Inflammatory macrophage (primary cell): ENCODE measurements at places on chromosomes 4 and X.

GRCh38 chr4:114025176-114025777 lies 45.8 kb upstream of the ARSJ start:
- DNase-seq, result no peak

DNA sequence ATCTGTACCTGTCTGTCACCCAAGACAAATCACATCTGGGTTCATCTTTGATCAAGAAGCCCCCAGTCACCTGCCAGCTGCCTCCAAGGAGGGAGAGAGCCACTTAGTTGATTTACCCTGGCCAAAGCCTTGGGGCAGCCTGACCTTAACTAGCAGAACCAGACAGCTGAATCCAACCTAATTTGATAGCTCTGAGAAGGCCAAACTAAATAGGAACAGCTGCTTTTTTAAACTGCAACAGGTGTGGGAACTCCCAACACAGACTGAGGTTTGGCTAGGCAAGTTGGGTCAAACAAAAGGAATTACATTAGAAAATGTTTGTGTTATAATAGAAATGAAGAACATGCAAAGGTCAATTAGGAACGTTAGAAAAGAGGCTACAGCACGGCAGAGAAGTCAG lies 375.7 kb downstream of the NLGN4X start:
- DNase-seq, result no peak

DNA sequence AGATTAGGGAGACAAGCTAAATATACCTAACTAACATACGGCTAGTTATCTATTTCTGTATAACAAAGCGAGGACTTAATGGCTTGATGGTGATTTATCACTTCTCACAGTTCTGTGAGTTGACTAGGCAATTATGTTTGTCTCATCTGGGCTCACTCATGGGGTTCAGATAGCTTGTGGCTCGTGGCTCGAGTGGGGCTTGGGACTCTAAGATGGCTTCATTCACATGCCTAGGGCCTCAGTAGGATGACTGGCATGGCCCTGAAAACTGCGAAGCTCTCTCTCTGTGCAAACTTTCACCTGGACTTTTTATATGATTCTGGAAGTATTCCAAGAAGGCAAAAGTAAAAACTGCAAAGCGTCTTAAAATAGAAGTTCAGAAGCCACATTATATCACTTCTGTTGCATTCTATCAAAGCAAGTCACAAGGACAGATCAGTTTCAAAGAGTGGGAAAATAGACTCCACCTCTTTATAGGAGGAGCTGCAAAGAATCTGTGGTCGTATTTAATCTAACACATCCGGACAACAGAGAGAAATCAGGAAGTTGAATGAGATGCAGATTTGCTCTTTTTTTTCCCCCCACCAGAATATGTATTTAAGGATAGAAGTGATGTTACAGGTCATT lies 491.2 kb downstream of the INPP4B start:
- no peak for DNase-seq

DNA sequence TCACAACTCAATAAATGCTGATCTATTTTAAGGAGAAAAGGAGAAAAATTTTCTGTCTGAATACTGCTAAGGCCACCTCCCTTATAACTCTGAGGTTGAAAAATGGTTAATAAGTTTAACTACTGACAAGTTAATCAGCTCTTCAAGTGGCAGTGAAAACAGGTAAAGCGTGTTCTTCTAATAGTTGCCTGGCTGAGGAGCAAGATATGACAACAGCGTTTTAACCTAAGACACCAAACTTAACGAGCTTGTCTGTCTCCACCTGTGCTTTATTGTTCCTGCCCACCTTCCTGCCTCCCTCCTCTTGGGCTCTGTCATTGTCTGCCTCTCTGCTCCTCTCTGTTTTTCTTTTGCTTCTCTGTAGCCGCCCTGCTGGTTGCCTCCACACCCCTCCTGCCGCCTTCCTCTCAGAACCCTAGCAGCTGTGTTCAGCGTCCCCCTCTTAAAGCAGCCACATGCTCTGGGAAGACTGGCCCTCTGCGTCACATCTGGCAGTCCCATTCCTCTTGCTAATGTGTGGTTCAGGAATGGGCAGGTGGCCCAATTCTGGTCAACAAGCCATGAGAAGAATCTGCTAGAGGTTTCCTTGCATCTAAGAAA lies 4.3 kb upstream of the TSPAN5 start:
- no peak for DNase-seq

GRCh38 chr4:185115827-185116232 lies 27.2 kb upstream of the SLC25A4 start:
- no peak for DNase-seq

- no peak for DNase-seq
Measured at GRCh38 chr4:103756741-103757140, 37.0 kb upstream of the TACR3 start.

DNA sequence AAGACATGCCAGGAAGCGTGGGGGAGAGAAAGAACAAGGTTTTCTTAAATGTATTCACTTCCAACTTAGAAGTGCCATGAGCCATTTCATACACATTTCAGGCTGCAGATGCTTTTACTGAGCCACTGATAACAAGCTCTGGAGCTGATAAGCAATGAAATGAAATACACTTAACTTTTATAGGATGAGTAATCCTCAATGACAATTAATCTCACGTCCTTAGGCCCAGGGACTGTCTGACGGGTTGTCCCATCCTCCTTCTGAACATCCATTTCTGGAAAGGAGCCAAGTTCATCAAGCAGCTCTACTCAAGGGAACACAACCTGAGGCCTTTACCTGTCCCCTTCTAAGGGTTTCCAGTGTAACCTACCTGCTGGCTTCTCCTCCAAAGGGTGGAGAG lies 121.2 kb downstream of the PARM1 start:
- DNase-seq, result no peak

GRCh38 chr4:138919094-138919936 lies 96.3 kb upstream of the NOCT start:
- no peak for DNase-seq

DNA sequence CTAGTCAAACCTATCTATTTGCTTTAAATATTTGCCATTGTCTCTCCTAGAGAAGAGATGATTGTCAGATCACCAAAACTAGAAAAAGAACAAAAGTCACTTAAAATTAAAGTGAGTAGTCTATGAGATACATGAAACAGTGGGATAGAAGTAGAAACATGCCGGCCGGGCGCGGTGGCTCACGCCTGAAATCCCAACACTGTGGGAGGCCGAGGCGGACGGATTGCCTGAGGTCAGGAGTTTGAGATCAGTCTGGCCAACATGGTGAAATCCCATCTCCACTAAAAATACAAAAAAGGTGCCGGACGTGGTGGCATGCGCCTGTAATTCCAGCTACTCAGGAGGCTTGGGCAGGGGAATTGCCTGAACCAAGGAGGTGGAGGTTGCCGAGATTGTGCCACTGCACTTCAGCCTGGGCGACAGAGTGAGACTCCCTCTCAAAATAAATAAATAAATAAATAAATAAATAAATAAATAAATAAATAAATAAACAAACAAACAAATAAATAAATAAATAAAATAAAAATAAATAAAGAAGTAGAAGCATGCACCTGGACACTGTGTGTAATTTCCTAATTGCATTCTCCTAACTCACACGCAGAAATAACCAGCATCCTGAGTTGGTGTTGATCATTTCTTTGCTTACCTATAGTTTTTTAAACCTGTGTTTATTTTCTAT lies 299.5 kb downstream of the PDHA2 start:
- no peak for DNase-seq

- DNase-seq, result no peak
Measured at GRCh38 chr4:14987054-14987453, 15.2 kb upstream of the CPEB2 start.

GRCh38 chr4:142065086-142065647 lies 428.8 kb downstream of the IL15 start:
- DNase-seq, result no peak

- DNase-seq, result no peak
Measured at GRCh38 chr4:90113881-90114457, 13.2 kb upstream of the CCSER1 start.

GRCh38 chrX:14697451-14697850 lies 168.1 kb downstream of the GLRA2 start:
- DNase-seq, result peak; percentile 30

DNA sequence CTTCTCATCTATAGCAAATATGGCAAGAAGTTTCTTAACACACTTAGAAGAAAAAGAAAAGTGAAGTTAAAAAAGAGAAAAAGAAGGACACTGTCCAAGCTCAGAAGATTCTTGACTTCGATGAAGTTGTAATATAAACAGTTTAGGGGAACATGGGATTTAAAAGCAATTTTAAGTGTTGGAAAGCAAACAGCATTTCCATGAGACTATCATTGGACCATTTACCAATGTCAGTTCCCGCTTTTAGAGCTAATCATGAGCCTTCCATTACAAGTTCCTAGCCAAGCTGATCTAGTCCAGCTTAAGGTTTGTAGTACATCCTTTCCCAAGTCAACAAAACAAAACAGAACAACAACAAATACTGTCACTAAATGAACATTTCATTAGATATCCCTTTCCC lies 45.1 kb upstream of the FGF2 start:
- no peak for DNase-seq

- DNase-seq, result no peak
Measured at GRCh38 chrX:31376408-31377022, 304.7 kb upstream of the FTHL17 start.

DNA sequence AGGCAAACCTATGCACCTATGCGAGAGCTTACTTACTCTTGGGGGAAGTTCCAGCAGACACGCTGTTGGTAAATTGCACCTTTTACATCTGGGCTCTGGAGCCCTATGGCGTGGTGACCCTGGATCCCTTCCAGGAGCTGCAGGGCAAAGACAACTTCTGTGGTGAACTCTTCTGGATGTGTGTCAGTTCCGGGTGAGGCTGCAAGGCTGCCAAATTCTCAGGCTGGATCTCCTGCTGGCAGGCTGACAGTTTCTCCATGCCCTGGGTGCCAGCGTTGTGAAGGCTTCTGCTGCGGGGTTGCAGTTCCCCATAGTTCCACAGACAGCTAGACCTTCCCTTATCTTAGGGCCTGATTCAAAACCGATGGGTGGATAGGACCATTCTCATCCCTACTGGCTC lies 37.9 kb downstream of the RAP2C start:
- no peak for DNase-seq

GRCh38 chrX:103177556-103177955 lies 37.4 kb upstream of the BEX4 start:
- DNase-seq, result no peak

DNA sequence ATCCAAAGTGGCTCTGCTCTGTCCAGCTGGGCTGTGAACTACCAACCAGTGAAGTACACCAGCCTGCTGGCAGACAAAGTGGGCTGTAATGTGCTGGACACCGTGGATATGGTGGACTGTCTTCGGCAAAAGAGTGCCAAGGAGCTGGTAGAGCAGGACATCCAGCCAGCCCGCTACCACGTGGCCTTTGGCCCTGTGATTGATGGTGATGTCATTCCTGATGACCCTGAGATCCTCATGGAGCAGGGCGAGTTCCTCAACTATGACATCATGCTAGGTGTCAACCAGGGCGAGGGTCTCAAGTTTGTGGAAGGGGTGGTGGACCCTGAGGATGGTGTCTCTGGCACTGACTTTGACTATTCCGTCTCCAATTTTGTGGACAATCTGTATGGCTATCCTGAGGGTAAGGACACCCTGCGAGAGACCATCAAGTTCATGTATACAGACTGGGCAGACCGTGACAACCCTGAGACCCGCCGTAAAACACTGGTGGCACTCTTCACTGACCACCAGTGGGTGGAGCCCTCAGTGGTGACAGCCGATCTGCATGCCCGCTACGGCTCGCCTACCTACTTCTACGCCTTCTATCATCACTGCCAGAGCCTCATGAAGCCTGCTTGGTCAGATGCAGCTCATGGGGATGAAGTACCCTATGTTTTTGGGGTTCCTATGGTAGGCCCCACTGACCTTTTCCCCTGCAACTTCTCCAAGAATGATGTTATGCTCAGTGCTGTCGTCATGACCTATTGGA lies 22.6 kb downstream of the NLGN3 start:
- no peak for DNase-seq
